ENCODE measurements at places on chromosomes 6 and 20.

- no peak for DNase-seq
These were observed 167.9 kb upstream of the CITED2 start for GRCh38 chr6:139542351-139542750.

DNA sequence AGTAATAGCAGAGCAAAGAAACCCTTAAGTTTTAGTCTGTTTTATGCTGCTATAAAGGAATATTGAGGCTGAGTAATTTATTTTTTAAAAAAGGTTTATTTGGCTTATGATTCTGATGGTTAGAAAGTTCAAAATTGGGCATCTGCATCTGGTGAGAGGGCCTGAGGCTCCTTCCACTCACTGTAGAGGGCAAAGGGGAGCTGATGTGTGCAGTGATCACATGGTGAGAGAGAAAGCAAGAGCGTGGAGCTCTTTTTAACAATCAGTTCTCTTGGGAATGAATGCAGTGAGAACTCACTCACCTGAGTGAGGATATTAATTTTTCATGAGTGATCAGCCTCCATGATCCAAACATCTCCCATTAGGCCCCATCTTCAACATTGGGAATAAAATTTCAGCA lies 36.4 kb upstream of the SAMD3 start:
- no peak for DNase-seq

DNA sequence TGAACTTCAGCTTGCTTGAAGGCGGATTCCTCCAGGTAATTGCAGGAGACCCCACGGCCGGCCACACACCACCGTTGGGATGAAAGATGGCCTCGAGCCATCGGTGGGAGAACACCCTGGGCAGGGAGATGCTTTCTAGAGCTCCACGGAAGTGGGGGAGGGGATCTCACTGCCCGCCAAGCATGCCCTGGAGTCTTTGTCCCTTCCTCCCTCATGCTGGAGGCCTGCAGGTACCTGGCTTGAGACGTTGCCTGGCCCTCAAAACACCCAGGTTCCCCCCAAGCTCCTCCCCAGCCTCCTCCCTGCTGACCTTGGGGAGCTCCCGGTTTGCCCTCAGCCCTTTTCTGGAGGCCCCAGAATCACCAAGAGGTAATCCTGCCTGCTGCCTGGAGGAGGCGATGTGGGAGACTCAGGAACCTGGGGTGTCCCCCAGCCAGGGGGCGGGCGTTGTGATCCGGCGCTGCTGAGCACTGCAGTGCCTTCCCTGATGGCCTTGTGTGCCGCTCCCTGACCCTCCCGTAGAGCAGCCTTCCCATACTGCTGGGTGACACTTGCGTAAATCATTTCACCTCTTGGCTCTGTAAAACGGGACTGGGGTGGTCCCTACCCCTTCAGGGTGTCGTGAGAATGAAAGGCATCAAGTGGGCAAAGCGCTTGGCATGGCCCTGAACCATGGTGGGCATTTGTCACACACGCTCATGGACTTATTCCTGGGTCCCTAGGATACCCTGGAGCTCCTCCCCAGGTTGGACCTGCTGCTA lies 91.4 kb downstream of the CEBPB start:
- no peak for DNase-seq

DNA sequence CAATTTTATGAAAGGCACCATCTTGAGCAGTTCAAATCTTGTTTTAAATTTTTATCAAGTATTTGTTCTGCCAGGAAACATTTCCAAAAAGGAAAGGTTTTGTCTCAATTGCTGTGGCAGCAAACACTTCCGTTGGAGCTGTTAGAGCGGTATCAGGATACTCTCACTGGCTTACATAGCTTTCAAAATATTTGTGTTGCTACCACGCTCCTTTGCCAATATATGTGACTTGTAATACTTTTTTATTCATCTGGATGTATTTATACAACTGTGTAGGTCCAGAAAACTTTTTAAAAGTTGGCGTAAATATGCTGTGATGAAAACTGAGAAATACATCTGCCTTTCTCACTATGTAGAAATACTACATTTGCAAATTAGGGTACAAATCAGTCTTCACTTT lies 37.8 kb upstream of the NHSL1 start:
- DNase-seq, result no peak

DNA sequence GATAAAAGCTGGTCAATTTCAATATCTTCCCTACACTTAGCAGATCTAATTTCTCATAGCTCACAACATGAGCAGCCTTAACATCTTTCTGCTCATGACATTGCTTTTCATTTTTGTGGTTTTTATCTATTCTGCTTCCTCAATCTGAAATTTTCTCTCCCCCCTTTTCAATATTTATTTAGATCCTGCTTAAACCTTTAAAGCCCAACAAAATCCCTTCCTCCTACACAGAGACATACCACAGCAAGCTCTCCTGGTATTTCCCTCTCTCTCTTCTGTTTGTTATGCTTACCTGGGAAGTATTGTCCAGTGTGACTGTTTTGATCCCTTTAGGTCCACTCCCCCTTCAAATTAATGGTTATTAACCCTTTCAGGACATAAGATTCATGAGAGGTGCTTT lies 582.5 kb downstream of the RFPL4B start:
- no peak for DNase-seq

Measured in NCI-H226 (cell line).